T-cell (primary cell): ENCODE measurements at places on chromosomes 7 and 10.
A peak's percentile ranks its signal among the peaks of the same experiment; 100 is the strongest.

DNA sequence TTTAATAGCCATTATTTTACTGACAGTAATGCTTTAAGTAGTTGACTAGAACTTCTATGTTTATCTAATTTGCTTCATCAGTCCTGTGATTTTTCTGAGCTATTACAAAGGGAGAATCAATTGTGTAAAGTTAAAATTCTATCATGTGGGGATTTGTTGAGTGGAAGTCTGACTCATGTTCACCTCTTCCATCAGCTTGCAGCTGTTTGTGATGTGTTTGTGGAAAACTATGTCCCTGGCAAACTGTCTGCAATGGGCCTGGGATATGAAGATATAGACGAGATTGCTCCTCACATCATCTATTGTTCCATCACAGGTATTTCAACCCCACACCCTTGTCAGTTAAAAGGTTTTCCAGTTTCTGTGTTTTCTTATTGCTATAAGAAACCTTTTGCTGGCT, 59.9 kb downstream of the SUGCT start:
- DNase-seq: no peak
- H3K4me3 ChIP-seq: no peak overlapping the region
- H3K36me3 ChIP-seq: no peaks in the 10 kb centered on the region

- H3K27ac ChIP-seq: no peak overlapping the region
- H3K27me3 ChIP-seq: no peaks in the 10 kb centered on the region
- H3K4me1 ChIP-seq: no peaks in the 10 kb centered on the region
- no peaks in the 10 kb centered on the region for H3K36me3 ChIP-seq
These were observed 6.9 kb downstream of the MYOF start for GRCh38 chr10:93475227-93475626.

GRCh38 chr10:69425511-69426298, 9.0 kb upstream of the TACR2 start:
- H3K36me3 ChIP-seq: no peaks in the 10 kb centered on the region
- H3K27ac ChIP-seq: peak overlapping the region; percentile 73
- H3K27me3 ChIP-seq: no peaks in the 10 kb centered on the region
- DNase-seq: peak; percentile 47

DNA sequence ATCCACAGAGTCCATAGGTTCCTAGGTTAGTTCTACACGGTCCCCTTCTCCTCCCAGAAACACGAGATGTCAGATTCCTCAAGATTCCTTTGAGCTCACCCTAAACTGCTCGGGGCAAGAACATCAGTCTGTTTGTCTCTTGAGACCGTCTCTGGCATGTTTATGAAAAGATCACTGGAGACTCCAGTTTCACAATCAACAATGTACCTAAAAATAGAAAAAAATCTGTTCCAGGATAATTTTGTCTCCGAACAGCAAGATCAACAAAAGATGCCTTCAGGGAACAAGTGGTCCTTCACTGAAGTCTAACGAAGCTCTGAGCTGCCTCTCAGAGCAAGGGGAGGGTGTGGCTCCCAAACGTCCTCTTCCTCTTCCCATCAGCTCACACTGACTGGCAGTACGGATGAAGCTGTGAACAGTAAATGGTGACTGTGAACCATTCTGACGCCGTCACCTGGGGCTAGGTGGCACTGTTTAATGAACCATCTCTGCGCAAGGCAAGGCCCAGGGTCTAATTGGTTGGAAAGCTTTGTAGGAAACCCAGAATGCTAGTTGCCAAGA, 156.2 kb upstream of the LYZL1 start:
- no peaks in the 10 kb centered on the region for H3K36me3 ChIP-seq
- H3K27me3 ChIP-seq: peaks cover 6% of the 10 kb centered on the region
- no peaks in the 10 kb centered on the region for H3K4me1 ChIP-seq
- no peak overlapping the region for H3K4me3 ChIP-seq
- DNase-seq: no peak

DNA sequence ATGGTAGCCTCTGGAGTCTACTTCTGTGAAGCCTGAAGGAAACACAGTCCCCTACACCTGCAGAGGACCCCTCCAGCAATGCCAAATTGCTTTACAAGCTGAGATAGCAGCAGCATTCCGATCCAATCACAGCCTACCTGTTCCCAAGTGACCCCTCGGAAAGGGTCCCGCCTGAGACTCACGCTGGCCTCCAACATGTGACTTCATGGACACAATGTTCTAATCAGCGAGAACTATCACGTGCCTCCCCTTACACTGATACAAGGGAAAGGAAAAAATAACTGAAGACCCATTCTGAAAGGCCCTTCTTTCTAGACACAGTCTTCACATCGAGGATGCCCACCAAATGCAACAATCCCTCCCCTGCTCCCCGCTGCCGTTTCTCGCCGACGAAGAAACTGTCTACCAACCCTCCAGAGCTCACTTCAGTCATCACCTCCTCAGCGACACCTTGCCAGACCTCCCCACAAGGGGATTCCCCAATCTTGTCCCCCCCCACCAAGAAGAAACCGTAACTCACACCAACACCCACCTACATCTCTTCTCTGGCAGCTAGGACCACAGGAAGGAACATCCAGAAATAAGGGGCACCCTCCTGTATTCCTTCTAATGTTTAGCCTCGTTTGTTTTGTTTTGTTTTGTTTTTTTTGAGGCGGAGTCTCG, 1.8 kb downstream of the SNX8 start:
- DNase-seq: no peak
- no peaks in the 10 kb centered on the region for H3K36me3 ChIP-seq
- H3K27ac ChIP-seq: no peak overlapping the region

DNA sequence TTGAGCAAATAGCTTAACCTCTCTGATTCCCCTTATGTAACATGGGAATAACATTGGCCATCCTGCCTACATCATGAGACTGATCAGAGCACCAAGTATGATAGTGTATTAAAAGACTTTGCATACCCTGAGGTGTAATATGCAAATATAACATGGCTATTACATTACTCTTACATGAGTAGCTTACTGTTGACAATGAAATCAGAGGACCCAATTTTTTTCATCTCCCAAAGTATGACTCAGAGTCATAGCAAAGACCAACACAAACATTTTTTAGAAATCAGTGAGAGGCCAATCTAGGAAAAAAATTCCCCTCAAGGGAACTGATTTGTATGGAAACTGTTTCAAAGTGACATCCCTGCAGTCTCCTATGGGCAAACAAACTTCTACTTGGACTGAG, 47.0 kb upstream of the TMEM140 start:
- H3K4me1 ChIP-seq: no peaks in the 10 kb centered on the region
- no peak overlapping the region for H3K4me3 ChIP-seq
- DNase-seq: no peak
- no peaks in the 10 kb centered on the region for H3K36me3 ChIP-seq

DNA sequence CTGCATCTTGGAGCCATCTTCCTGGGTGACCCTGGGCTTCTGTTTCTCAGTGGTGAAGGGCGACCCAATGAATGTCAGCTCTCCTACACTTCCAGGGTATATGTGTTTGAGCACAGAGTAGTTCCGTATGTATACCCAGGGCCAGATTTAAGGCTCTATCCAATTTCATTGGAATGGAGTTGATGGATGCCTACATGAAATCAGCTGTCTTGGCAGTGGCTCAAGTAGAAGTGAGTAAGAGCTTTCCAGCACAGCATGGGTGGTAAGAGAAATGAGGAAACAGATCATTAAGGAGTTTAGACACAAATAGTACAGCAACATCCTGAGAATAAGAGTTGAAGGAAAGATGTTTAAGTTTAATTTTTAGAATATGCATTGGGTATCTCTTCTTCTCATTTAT, 433.0 kb downstream of the PAXIP1 start:
- H3K27me3 ChIP-seq: no peaks in the 10 kb centered on the region
- H3K36me3 ChIP-seq: no peaks in the 10 kb centered on the region
- H3K4me3 ChIP-seq: no peak overlapping the region
- no peak for DNase-seq
- no peaks in the 10 kb centered on the region for H3K4me1 ChIP-seq

DNA sequence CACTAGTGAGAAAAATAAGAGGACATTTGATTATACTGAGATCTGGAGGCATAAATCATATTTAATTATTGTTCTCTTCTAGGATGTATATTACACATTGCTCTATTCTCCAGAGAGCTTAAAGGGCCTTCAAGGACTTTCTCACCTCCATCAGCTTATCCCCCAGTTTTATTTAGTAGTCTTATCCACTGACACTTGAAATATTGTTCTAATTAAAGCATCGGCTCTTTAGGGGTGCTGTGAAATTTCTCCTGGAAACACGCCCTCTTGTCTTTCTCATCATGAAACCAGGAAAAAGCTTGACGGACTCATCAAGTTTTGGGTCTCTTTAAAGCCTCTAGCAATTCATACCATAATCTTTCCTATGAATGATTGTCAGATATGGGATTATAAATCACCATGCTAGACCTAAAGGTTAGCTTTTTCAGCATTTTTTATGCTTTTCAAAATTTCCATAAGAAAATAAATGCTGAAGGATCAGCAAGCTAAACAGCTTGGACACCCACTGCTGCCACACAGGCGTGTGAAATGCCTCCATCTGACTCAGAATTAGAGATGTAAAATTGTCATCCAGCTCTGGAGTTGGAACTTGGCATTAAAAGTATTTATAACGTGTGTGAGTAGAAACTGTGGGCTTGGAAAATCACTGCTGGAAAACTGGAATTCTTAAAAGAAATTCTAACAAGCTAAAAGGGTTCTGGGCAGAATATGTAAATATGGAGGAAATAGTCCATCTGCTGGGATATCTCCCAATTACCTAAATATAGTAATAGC, 216.3 kb downstream of the CHRM2 start:
- H3K4me1 ChIP-seq: no peaks in the 10 kb centered on the region
- H3K36me3 ChIP-seq: no peaks in the 10 kb centered on the region
- no peak for DNase-seq
- no peak overlapping the region for H3K27ac ChIP-seq

GRCh38 chr10:114174695-114175188, 739 bp upstream of the CCDC186 start:
- H3K4me3 ChIP-seq: peak overlapping the region; percentile 82
- DNase-seq: no peak
- peak overlapping the region; percentile 43 for H3K27ac ChIP-seq

DNA sequence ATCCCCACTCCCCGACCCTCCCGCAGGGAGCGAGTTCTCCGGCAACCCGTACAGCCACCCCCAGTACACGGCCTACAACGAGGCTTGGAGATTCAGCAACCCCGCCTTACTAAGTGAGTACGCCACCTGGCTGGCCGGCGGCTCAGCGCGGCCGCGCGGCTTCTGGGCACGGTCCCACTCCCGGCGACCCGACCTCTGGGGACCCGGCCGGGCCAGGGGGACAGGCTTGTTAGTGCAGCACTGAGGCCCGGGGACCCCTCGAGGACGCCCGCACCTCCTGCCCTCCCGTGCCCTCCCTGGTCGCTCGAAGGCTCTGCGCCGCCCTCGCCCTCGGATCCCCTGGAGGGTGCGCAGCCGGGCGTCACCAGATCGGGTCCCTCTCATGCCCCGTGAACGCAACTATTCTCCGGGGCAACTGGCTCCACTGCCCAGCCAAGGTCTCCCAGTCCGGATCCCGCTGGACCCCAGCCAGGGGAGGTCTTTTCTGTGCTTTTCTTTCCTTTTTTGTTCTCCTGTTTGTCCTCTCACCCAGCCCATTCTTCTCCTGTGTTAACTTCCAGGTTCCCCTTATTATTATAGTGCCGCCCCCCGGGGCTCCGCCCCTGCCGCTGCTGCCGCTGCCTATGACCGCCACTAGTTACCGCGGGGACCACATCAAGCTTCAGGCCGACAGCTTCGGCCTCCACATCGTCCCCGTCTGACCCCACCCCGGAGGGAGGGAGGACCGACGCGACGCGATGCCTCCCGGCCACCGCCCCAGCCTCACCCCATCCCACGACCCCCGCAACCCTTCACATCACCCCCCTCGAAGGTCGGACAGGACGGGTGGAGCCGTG, 81.8 kb downstream of the PAX2 start:
- peak overlapping the region; percentile 43 for H3K4me3 ChIP-seq
- H3K27me3 ChIP-seq: peaks cover 25% of the 10 kb centered on the region
- no peaks in the 10 kb centered on the region for H3K36me3 ChIP-seq
- peaks cover 16% of the 10 kb centered on the region for H3K4me1 ChIP-seq
- no peak overlapping the region for H3K27ac ChIP-seq

GRCh38 chr7:3712841-3713240, 411.8 kb downstream of the SDK1 start:
- H3K4me1 ChIP-seq: peaks cover 2% of the 10 kb centered on the region
- DNase-seq: no peak
- no peak overlapping the region for H3K4me3 ChIP-seq
- no peak overlapping the region for H3K27ac ChIP-seq

DNA sequence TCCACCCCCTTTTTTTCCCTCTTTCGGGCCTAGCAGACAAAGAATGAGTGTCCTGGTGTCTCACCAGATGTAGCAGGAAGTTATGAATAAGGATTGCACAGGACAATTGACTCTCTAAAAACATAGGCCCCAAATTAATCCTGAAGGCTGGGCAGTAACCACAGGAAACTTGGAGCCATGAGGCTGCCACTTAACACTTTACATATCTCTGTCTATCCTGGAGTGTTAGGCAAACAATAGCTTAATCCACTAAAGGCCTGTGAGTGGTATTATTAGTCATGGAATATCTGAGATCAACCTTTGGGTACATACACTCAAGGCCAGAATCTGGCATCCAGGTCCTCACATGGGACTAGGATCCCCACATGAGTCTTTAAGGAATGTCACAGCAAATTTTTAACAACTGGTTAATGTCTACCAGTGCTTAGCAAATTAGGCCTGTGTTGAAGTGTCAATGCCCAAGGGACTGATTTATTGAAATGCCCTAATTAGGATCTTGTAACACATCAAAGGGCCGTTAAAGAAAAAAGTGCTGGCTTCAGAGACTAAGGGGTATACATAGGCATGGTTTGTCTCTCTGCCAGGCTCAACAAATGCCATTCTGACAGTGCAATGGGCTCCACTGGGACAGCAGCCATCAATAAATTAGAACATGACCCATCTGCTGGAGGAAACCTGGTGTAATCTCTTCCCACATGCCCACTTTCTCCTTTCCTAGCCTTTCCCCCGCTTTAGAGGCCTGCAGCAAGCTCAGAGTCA, 196.7 kb upstream of the TBX20 start:
- peaks cover 5% of the 10 kb centered on the region for H3K27me3 ChIP-seq
- H3K36me3 ChIP-seq: no peaks in the 10 kb centered on the region
- H3K27ac ChIP-seq: no peak overlapping the region
- DNase-seq: no peak
- H3K4me3 ChIP-seq: no peak overlapping the region

- H3K4me1 ChIP-seq: no peaks in the 10 kb centered on the region
- H3K27ac ChIP-seq: no peak overlapping the region
- no peak overlapping the region for H3K4me3 ChIP-seq
- H3K27me3 ChIP-seq: no peaks in the 10 kb centered on the region
- no peak for DNase-seq
These were observed 76.1 kb downstream of the LRRC4 start for GRCh38 chr7:127955051-127955531.

DNA sequence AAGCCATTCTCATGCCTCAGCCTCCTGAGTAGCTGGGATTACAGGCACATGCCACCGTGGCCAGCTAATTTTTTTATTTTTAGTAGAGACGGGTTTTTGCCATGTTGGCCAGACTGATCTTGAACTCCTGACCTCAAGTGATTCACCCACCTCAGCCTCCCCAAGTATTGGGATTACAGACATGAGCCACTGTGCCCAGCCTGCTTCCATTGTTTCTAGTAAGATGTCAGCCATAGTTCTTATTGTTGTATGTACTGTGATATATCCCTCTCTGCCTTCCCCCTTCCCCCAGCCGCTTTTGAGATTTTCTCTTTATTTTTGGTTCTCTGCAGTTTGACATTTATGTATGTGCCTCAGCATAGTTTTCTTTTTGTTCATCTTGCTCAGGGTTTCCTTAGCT, 87.9 kb upstream of the KLF14 start:
- no peak overlapping the region for H3K4me3 ChIP-seq
- DNase-seq: no peak
- no peaks in the 10 kb centered on the region for H3K4me1 ChIP-seq
- no peaks in the 10 kb centered on the region for H3K36me3 ChIP-seq
- H3K27me3 ChIP-seq: no peaks in the 10 kb centered on the region

GRCh38 chr10:130175074-130175473, 38.9 kb downstream of the GLRX3 start:
- DNase-seq: no peak
- no peak overlapping the region for H3K4me3 ChIP-seq
- H3K27ac ChIP-seq: no peak overlapping the region
- H3K4me1 ChIP-seq: peaks cover 13% of the 10 kb centered on the region
